ENCODE measurements at places on chromosomes 6 and 20.

DNA sequence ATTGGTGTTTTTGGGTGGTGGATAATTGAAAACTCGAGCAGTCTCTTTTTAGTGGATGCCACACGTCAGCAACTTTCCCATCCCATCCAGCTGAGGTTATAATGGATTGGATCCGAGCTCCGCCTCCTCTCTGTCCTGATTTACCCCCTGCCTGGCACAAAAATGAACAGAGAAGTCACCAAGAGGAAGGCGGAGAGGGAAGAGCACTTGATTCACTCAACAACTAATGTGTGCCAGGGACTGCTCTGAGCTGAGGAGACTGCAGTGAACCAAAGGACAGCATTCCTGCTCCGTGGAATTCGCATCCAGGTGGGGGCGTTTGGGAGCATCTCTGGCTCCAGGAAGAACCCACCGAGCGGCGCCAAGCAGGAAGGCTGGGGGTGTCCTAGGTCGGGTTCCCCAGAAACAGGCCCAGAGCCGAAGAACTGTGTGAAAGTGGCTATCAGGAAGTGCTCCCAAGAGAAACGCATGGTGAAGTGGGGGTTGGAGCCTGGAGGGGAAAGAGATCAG, 95.8 kb upstream of the NAA20 start:
- DNase-seq: no peak

- no peak for DNase-seq
These were observed 50.0 kb downstream of the CNBD2 start for GRCh38 chr20:36018208-36018988.

DNA sequence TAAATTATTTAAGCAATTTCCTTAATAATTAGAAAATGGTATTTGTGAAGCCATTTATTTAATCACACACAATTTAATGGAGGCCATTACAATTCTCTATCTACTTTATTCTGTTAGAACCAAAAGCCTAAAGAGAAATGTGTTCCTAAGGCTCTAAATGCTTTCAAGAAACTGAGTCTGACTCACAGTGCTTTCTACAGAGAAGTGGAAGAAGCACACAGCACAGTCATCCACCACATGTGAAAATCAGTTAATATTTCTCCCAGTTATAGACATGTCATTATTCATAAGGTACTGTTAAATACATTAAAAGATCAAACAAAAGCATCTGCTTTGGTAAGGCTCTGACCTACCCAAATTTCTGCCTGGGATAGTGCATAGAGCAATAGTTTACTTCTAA, 214.4 kb downstream of the ALDH8A1 start:
- no peak for DNase-seq

- DNase-seq: peak; percentile 35
These were observed at the start of gene TTBK1 for GRCh38 chr6:43242908-43243663. Gene TTBK1, plus strand, starts transcription at chr6:43243481. Its CDS starts 3,180 bp downstream, at chr6:43246661.

DNA sequence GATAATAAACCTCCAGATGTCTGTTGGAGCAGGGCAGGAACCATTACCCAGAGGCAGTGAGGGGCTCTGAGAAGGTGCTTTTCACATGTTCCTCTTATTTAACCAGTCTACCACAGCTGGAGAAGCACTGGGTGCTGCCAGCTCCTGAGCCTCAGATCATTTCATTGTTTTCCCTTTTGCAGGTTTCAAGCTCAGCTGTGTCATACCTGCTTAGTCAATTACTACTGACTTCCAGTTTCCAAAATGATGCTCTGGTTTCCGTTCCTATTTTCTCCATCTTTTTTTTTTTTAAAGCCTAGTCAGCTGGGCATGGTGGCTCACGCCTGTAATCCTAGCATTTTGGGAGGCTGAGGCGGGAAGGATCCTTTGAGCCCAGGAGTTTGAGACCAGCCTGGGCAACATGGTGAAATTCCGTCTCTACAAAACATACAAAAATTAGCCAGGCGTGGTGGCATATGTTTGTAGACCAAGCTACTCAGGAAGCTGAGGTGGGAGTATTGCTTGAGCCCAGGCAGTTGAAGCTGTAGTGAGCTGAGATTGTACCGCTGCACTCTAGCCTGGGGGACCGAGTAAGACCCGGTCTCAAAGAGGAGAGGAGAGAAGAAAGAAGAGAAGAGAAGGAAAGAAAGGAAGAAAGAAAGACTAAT, 6.7 kb downstream of the FLOT1 start:
- no peak for DNase-seq

- DNase-seq: no peak
These were observed 67.7 kb downstream of the RPP40 start for GRCh38 chr6:4935975-4936680.

GRCh38 chr6:54135665-54136369, 24.6 kb downstream of the MLIP start:
- DNase-seq: no peak

DNA sequence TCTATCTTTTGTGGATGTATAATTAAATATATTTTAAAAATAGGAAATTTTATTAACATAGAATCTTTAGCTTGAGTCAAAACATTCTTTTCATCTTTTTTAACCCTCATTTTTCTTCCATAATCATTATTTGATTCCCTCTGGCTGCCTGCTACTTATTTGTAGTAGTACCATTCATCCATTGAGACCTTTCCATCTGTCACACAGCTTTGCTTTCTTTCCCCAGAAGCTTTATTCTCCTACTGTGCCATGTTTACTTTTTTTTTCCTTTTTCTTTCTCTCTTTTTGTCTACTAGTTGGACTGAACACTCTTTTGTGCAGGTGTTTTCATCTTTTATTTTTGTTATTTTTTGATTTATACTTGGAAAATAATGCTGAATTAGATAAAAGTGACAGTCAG, 522.6 kb upstream of the MMS22L start:
- no peak for DNase-seq

- no peak for DNase-seq
These were observed 9.6 kb downstream of the GATA5 start for GRCh38 chr20:62466072-62466760.

GRCh38 chr6:2937627-2938003, 33.8 kb downstream of the SERPINB6 start:
- DNase-seq: no peak

GRCh38 chr6:106170030-106170791, 84.1 kb downstream of the PRDM1 start:
- no peak for DNase-seq

DNA sequence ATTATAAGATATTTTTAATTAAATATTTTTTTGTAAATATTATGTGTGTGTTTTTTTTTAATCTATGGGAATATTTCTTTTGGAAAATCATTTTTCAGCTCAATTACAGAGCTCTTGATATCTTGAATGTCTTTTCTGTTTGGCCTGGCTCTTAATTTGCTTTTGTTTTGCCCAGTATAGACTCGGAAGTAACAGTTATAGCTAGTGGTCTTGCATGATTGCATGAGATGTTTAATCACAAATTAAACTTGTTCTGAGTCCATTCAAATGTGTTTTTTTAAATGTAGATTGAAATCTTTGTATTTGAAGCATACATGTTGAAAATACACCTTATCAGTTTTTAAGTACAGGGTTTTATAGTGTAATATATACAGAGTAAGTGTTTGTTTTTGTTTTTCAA, 2.6 kb downstream of the ID4 start:
- no peak for DNase-seq

- peak; percentile 66 for DNase-seq
These were observed 934 bp downstream of the KCNK5 start for GRCh38 chr6:39228111-39228971.

DNA sequence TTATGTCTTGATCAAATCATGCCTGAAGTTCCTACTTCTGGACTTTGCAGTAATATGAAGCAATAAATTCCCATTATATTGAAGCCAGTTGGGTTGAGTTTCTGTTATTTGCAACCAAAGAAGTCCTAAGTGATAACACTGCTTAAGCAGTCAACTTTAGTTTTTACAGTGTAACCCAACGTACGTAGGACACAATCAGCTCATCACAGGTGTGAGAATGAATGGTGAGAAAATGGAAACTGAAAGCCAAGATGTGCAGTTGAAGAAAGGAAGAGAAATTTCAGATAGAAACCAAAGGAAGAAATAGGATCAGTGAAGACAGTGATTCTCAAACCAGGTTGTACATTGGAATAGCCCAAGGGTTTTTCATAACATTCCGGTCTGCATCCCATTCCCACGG, 211.4 kb upstream of the ZFP64 start:
- no peak for DNase-seq

GRCh38 chr6:38517005-38517404, 122.7 kb downstream of the BTBD9 start:
- DNase-seq: no peak

DNA sequence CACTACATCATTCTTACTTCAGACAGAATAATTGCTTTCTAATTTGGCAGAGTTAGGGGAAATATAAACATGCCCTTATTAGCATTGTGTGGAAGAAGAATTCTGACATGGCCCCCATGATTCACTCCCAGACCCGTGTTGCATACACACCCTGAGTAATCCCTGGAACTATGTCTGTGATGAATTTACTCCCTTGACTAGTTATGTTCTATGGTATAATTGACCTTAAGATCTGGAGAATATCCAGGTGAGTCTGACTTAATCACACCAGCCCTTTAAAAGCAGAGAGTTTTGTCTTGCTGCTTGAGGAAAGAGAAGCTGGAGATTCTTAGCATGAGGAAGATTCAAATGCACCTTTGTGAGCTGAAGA, 262.9 kb downstream of the SOX4 start:
- DNase-seq: no peak

- DNase-seq: no peak
These were observed 152.2 kb downstream of the LINC00237 start for GRCh38 chr20:20953738-20954618.

DNA sequence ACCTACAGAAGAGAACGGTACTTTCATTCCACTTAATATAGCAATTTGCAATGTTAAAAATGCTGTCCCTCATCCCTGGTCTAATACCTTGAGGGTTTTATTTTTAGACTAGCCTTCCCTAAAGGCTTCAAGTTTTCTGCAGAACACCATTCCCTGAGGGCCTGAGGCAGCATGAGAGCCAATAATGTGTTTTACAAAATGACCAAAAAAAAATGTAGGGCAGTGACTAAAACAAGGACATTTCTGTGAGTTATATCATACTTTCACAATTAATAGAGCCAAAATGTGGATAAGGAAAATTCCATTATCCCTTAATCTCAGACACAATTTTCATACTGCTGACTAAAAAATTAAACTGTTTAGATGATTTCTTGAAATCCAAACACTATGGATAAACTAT, 22.7 kb downstream of the GPR63 start:
- DNase-seq: no peak

GRCh38 chr6:63789699-63790098, 154.1 kb downstream of the PHF3 start:
- no peak for DNase-seq

GRCh38 chr20:17958373-17959256, 10.0 kb downstream of the SNX5 start:
- DNase-seq: no peak

DNA sequence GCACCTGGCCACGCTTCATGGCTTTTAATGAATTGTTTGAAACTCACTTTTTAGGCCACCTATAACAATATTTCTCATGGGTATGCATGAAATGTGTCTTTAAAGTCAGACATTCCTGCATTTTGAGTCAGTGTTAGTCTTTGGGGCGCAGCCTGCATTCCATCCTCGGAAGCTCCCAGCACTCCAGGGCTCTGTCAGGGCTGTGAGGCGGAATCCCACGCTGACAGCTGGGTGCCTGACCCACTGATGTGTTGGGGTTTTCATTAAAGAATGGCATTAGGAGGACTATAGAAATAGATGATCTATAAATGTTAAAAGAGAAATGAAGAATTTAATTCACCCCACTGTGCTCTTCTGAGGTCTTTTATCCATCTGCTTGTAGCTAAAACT, 16.2 kb upstream of the CLDN20 start:
- no peak for DNase-seq

GRCh38 chr6:311679-312220, 19.5 kb downstream of the DUSP22 start:
- DNase-seq: no peak

GRCh38 chr20:62762376-62762775, 33.9 kb upstream of the MRGBP start:
- DNase-seq: no peak

- DNase-seq: no peak
These were observed 441.1 kb upstream of the JARID2 start for GRCh38 chr6:14804785-14805210.

DNA sequence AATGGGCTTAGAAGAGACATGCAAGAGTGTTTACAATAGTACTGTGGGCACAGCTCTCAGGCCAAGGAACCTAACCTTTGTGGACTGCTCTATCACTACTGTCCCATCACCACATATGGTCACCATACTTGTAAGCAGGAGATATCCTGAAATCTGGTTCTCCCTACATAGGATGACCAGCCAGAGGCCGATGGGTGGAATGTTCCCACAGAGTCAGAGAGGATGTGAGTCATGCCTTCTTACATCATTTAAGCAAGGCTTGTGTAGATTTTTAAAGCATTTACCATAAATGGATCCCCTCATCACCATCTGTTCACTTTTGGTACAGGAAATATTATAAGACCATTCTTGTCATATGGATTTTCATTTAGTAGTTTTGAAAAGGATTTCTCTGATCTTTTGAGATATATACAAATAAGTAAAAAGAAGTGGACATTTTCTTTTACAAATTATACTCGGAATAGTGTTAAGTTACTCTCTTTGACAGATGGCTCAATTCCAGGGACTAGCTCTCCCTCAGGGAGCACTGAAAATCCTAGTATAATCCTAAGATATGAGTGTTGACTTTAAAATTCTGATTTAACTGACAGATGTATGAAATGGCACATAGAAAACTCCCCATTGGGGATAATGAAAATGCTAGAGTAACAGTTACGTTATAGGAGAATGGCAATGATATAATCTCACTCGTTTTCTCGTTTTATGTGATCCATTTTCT, 6.6 kb downstream of the HTR1B start:
- DNase-seq: no peak

DNA sequence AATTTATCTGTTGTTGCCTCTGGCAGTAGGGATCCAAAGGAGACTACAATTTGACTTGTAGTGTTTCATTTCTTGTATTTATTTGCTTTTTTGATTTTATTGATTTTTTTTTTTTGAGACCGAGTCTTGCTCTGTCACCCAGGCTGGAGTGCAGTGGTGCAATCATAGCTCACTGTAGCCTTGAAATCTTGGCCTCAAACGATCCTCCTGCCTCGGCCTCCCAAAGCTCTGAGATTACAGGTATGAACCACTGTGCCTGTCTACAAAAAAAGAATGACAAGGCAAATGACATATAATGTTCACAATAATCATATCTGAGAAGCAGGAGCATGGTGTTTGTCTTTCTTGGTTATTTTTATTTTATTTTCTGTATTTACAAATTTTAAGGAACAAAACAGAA, 117.6 kb upstream of the RNF24 start:
- no peak for DNase-seq

- no peak for DNase-seq
These were observed 7.1 kb upstream of the E2F1 start for GRCh38 chr20:33693289-33693688.

- no peak for DNase-seq
These were observed 155.2 kb upstream of the PRSS16 start for GRCh38 chr6:27092316-27092692.

DNA sequence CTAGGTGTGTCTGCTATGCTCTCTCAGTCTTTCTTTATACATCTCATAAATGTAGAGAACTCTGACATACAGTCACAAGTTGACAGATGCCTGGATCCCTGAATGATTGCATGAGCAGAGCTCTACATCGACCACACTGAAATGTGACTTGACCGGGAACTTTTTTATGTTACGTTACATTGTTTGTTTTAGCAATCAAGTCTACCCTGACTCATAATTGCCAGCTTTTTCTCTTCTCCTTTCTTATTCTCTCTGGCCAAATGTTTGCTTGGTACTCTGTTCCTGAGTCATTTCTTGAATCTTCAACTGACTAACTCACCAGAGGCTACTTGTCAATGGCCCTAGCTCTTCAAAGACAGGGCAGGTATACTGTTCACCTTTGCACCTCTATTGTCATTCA, 213.6 kb upstream of the DTNBP1 start:
- DNase-seq: no peak

All from activated naive CD4-positive, alpha-beta T cell treated with Interleukin-2 at 50 U/mL for 16 hours (primary cell).